ENCODE measurements at places on chromosomes 12 and 14.

- DNase-seq: peak; percentile 56
These were observed 69.3 kb downstream of the ETV6 start for GRCh38 chr12:11718768-11719253.

- DNase-seq: no peak
These were observed 14.3 kb upstream of the CLEC1A start for GRCh38 chr12:10113075-10113474.

DNA sequence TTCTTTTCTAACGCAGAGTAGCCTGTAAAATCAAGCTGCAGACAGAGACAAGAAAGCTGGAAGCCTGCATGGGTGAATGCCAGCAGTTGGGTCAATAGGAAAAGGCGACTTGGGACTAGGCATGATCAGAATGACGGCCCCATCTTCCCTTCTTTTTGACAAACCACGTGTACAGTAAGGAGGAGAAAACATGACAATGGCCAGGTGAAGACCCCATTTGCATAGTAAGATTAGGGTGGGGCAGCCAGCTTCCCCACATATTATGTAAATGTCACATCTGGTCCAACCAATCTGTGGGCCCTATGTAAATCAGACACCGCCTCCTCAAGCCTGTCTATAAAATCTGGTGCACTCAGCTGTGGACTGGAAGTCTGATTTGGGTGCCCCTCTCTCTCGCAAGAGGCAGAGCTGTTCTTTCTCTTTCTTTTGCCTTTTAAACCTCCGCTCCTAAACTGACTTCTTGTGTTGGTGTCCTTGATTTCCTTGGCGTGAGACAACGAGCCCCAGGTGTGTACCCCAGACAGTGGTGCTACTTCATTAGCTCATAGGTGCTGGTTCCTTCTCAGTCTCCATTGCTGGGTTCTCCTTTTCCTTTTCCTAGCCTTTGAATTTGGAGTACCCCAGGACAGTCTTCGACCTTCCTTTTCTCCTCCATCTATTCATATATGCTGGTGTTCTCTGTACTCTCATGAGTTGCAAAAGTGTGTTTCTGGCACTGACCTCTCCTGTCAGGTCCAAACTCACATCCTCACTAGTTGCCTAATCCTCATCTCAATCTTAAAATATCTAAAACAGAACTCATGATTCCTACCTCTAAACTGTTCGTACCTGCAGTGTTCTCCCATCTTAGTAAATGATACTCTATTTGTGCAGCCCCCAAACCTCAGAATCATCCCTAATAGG is 9.4 kb upstream of the DHRS7 start:
- no peak for DNase-seq

GRCh38 chr14:82190742-82191141 is 657.1 kb upstream of the SEL1L start:
- no peak for DNase-seq
